DMS153 (cell line): ENCODE measurements at places on chromosomes 13 and 19.

DNA sequence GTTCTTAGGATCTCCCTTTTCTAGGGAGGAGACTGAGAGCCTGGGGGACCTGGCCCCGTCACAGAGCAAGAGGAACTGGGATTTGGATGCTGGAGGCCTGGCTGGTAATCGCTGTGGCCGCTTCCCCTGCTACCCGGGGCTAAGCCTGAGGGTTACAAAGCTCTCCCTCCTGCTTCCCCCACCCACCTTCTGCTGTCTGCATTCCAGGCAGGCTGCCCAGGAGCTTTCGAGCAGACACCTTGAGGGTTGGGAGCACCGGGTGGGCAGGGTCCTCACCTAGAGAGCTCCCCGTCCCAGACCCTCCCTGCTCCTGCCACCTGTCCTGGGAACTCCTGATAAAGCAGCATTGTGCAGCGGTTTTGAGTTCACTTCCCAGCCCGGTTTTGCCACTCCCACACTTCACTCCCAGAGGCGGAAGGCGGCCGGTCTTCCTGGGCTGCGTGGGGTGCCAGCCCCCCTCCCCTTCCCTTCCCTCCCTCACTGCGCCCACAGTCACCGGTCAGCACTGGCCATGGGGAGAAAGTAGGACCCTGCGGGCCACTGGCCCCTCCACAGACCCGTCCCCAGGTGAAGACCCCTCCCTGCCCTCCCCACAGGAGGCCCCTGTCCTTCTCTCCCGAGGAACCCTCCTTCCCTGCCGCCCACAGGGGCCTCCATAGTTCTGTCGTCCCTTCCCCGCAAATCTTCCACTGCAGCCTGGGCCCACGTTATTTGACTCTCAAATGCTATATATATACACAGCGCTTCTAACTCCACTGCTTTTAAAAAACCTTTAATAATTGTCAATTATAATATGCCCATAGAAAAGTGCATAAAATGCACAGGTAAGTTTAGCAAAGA lies 8.1 kb downstream of the PAK4 start:
- no peak for DNase-seq

- DNase-seq: no peak
Observed at GRCh38 chr19:18393836-18394235, 3.6 kb downstream of the LRRC25 start.

- DNase-seq: no peak
Observed at GRCh38 chr13:109131698-109132257, 502.4 kb downstream of the MYO16 start.

- no peak for DNase-seq
Observed at GRCh38 chr19:28502879-28503734, 709.8 kb downstream of the UQCRFS1 start.

DNA sequence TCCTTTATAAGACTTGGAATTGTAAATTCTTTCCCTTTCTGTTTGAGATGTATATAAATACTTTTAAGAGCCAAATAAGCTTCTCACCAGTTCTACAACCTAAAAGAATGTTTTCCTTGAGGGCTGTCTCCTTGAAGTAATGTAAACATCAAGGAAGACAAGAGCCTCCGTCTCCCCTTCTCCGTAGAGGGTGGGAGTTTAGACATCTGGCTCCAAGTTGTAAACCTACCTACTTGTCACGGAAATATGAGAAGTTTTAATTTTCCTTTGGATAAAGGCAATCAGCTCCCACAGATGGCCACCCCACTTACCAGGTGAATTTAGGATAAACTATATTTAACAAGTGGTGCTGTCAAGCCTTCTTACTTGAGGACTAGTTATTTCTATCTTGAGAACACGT lies 237.9 kb downstream of the NALCN start:
- no peak for DNase-seq

- no peak for DNase-seq
Observed at GRCh38 chr13:113612607-113613006, 28.1 kb downstream of the TFDP1 start.

- no peak for DNase-seq
Observed at GRCh38 chr19:29708554-29709439, 6.3 kb downstream of the C19orf12 start.

- DNase-seq: no peak
Observed at GRCh38 chr13:26026211-26026610, 25.6 kb downstream of the SHISA2 start.

DNA sequence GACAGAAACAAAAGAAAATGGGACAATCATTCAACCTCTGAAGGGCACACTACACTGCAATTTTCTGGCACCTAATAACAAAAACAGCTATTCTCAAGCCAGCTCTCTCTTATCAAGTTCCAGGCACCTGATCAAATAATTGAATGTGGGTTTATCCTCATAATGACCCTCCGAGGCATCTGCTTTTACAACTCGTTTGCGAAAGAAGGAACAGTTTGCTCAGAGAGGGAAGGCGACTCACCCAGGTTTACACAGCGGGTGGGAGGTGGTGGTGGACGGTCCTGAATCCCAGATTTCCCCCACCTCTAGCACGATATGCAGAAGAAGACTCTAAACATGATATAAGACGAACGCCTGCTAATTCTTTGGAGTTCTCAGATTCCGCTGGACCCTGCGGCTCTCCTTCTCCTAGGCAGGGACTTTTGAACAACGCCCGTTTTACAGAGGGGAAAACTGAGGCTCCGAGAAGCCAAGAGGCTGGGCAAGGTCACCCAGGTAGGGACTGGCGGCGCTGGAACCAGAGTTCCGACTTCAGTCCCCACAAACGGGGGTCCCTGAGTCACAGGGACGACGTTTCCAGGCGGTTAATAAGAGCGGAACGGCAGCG lies 641 bp downstream of the SGTA start:
- DNase-seq: no peak
